ENCODE measurements at places on chromosomes 13 and 19.

DNA sequence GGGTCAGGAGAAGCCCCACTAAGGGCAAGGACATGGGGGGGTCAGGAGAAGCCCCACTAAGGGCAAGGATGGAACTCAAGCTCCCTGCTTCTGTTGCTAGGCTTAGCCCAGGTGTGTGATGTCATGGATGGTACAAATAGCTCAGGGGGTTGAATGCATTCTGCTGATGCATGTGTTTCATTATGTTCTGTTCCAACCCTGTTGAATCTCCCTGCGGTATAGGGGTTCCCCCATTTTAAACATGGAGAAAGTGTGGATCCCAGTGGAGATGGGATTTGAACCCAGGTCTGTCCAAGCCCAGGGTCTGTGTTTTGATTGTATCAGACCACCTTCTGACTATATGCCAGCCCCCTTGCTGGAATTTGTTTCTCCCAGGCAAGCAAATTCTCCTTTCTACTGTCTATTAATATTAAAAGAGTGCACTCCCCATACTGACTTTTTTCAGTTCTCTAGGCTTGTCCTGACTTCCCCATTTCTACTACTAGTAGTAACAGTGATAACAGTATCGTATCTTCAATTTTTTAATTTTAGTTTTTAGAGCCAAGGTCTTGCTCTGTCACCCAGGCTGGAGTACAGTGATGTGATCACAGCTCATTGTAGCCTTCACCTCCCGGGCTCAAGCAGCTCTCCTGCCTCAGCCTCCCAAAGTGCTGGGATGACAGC is 6.7 kb downstream of the ZNF865 start:
- DNase-seq, result no peak

DNA sequence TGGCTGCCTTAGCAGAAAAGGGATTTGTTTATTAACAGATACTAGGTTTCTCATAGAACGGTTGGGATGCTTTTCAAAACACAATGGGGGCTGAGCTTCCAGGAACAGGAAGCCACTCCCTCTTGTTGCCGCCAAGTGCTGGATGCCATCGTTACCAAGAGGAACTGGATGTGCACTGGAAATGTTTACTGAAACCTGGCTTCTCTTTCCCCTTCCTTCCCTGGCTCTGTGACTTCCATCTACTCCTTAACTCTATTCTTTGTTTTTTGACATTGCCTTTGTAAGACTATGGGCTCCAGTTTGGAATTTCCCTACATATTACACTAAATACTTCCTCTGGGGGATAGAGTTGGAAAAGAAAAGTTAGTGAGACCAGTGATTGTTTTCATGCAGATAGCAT is 11.7 kb upstream of the KL start:
- no peak for DNase-seq

DNA sequence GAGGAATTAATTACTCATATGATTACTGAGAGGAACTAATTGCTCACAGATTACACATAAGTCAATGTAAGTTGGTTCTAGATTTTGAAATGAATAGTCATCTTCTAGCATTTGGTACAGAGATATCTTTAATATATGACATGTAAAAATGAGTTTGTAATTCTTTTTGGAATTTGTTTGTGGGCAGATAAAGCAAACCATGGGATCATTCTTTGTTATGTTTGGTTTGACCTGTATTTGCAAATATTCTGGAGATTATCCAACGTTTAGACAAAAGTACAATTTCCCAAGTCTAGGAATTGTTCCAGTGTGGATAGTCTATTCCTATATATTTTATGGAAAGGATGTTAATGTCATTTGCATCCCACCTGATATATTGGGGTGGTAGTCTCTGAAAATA is 309.6 kb upstream of the EDNRB start:
- DNase-seq, result no peak

GRCh38 chr13:35733827-35734226 is 257.3 kb upstream of the MAB21L1 start:
- DNase-seq, result no peak

- DNase-seq, result no peak
Measured at GRCh38 chr19:49730166-49730565, 32.9 kb downstream of the TSKS start.

DNA sequence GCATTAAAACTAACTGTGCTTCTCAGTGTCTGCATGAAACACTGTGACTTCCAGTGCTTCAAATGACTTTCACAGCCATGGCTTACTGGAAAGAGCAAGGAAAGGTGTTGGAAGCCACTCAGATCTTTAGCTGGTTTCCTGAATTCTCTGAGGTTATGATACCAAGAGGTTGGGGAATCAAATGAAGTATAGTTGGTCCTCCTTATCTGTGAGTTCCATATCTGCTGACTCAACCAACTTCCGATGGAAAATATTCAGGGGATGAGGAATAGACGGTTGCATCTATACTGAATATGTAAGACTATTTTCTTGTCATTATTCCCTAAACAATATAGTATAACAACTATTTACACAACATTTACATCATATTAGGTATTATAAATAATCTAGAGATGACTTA is 32.4 kb downstream of the EPSTI1 start:
- DNase-seq, result no peak

GRCh38 chr19:40192758-40193586 is 1.7 kb downstream of the MAP3K10 start:
- DNase-seq, result no peak

DNA sequence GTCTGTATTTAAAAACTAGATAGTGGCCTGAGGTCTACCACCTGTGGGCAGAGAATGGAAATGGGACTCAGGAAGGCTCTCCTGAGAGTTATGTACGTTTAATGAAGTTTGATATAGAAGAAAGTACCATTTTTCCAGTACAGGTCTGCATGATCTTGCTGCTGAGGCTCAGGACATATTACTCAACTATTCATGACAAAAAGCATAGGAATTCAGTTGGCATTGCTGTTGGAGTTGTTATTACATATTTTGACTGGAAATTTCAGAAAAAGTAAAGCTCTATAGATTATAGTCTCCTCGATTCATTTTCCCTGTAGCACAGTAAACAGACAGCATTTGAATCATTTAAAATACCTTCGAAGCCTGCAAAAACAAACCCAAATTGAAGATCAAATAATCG is 469.8 kb downstream of the DCT start:
- DNase-seq, result no peak

- DNase-seq, result no peak
Measured at GRCh38 chr13:53054569-53054968, 26.0 kb downstream of the OLFM4 start.

GRCh38 chr19:45079063-45079910 is at the start of gene GEMIN7:
Gene GEMIN7, plus strand, starts transcription at chr19:45079260. Its CDS starts 10,855 bp downstream, at chr19:45090115.
- DNase-seq, result peak; percentile 68

DNA sequence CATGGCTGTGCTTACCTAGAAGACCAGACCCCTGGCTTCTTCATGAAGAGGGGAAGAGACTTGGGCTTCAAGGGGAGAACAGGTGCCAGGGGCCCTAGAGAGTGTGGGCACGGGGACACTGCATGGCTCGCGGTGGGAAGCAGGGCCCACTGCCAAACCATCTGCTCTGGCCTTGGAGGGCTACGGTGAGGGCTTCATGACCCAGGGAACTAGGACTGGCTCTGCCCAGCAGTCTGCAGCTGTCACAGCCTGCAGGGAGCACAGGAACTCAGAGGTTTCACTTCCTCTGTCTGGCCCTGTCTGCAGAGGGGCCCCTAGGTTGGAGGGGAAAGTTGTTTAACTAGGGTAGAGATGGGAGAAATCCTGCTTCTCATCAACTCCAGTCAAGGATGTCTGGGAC is 4.3 kb downstream of the ERCC1 start:
- DNase-seq, result no peak

DNA sequence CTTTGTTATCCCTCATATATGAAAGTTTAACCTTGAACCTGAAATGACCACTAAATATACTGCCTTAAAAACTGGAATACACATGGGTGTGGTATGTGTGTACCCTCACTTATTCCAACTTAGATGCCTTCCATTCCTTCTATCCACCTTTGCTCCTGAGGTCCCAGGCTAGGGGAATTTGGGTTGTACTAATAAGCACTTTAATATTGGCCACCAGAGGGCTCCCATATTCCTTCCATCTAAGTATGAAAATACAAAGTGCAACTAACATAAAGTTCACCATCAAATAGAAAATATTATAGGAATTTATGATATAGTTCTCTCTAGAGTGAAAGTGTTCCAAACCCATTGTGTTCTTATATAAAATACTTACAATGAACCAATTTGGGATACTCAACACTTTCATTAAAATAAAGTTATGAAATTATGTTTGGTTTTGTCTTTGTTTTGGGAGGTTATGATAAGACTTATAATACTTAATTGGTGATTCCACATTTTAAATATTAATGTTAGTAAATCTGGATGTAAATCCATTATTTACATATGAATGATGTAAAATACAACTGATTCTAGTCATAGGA is 62.3 kb downstream of the ITGBL1 start:
- no peak for DNase-seq

DNA sequence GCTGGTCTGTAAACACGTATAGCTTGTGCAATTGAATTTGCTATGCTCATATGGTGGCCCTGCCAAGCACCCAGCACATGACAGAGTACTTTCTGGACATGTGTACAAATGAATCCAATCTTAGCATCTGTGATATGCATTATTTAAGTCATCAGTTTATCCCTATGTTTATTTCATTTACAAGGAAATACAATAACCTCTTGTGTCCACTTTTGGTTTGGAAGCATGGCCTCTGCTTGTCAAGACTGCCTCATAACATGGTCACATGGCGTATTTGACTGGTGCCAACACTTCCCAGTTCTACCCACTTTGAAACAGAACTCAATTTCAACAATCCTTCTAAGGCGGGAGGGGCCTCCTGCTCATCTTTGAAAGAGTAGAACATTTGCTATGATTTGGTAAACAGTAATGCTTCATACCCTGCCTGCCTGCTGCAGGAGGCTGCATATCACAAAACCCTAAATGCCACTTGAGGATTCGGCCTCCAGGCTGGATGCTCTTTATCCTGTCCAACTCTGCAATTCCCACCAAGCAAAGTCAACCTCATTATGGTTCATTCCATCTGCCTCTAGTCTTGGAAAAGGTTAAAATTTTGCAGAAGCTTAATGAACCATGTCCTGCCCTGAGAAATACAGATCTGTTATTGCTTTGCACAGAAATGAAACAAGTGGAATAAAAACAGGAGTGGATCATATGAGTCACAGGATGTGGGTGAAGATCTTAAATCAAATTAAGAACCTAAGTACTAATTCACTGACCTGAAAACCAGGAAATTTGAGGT is 151.3 kb downstream of the CYSLTR2 start:
- no peak for DNase-seq

DNA sequence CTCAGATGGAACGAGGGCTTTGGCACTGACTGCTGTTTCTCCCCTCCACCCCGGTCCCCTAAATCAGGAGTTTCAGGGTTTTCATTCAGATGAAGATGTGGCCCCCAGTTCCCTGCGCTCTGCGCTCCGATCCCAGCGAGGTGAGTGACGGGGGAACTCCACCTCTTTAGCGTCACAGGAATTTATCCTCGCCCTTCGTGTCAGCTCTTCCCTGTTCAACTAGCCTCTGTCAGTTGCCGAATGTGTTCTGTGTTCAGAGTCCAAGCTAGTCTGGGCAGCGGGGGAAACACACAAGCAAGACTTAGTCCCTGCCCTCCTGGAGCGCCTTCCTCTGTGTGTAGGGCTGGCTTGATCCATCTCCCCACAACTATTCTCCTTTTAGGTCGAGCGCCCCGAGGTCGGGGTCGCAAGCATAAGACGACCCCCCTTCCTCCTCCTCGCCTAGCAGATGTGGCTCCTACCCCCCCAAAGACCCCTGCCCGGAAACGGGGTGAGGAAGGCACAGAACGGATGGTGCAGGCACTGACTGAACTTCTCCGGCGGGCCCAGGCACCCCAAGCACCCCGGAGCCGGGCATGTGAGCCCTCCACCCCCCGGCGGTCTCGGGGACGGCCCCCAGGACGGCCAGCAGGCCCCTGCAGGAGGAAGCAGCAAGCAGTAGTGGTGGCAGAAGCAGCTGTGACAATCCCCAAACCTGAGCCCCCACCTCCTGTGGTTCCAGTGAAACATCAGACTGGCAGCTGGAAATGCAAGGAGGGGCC is 1.8 kb downstream of the KMT2B start:
- DNase-seq, result no peak

DNA sequence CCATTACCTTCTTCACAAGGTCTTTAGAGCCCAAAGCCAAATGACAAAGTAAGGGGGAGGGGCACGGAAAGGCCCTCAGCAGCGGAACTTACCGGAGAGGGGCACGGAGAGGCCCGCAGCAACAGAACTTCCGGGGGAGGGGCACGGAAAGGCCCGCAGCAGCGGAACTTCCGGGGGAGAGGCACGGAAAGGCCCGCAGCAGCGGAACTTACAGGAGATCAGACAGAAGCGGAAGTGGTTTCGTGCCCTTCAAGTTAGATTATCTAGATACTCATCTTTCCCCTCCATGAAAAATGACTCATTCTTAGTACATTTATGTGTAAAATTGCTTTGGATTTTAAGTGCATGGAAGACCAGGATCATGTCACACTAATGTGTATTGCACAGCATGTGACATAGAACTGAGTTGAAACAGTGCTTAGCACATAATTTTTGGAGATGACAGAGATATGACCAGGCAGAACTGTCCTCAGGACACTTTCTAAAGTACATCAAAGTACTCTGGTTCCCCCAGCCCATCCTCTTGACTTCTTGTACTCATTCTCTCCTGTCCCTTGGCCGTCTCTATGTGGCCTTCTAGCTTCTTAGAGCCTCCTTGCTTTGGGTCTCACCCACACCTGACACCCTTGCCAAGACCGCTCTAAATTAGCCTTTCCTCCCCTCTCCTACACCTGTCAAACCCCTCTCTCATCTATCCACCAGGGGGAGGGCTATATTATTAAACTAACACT is 25.7 kb upstream of the TPTE2 start:
- peak; percentile 66 for DNase-seq

DNA sequence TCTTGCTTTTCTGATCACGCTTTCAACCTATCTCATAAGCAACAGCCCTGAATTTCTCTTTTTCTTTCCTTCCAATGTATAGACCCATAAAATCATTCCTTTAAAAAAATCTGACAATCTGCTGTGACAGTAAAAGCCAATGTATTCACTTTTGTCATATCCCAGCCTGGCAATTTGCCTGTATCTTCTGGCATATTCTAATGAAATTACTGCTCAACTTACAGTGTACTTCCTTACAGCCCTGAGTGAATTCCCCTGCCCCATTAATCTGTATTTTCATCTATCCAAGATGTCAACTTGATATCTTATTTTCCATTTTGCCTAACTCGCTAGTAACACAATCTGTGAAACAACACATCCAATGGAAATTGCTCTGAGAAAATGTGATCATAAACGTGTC is 18.0 kb upstream of the SERP2 start:
- no peak for DNase-seq

GRCh38 chr13:32989942-32990341 is 26.3 kb upstream of the KL start:
- no peak for DNase-seq

GRCh38 chr13:65789815-65790214 is 1440.3 kb downstream of the PCDH9 start:
- no peak for DNase-seq

GRCh38 chr13:107807306-107808073 is 407.8 kb downstream of the LIG4 start:
- DNase-seq, result no peak

DNA sequence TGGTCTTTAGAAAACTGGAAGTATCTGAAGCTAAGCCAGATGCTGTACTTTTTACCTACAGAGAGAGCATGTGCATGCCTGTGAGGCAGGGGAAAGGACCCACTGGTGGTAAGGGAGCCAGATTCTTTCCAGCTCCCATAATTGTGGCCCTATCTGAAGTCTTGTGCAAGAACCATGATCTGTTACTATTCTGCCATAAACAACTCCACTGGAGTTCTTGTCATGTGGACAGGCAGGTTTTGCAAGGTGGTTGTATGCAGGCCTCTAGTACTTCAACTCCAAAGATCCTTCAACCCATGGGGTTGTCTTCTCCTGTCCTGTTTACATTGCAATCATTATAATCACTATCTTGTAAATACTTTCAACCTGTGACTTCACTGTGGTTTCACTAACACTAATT is 14.1 kb downstream of the PROSER1 start:
- no peak for DNase-seq
